ENCODE measurements at places on chromosomes 16 and 17. TPM values are rescaled to one million over a fixed set of nuclear protein-coding genes. Genes with fewer than 3 reads are reported as not detected.
A peak's percentile ranks its signal among the peaks of the same experiment; 100 is the strongest.

DNA sequence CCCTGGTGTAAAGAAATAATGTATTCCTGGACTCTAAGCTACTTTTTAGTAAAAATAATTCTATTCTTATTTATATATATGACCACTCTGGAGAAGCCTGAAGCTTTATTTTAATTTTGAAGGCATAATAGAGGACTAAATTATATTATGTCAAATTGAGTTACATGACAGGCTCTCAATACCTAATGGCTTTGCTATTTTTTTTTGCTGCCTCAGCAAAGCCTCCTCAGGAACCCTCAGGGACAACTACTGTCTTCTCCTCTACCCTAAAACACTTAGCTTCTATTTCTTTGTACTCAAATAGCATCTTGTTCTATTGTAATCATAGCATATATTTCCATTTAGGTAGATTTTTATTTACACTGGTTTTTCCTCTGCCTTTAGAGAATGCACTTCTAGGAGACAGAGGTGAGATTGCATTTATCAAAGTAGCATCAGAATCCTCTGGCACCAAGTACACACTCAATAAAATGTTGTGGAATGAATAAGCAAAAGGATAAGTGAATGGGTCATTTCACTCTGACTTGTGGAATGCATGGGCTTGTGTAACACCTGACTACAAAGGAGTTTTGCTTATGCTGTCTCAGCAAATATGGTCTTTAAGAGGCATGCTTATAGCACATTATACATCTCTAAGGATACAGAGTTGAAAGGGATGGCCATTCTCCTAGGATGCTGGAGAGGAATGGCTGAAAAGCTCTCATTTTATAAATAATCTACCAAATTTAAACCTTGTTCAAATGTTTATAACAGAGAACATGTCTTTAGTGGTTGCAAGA lies 605.2 kb downstream of the KCNJ2 start:
- DNase-seq, result no peak

PIPOX gene
- total RNA-seq, result 0.47 TPM

GRCh38 chr17:1275962-1276736 lies 3.3 kb upstream of the TRARG1 start:
- peak; percentile 37 for DNase-seq

ACTG1 gene
- 4,670 TPM for total RNA-seq

NGFR gene
- total RNA-seq, result 0.05 TPM

DNA sequence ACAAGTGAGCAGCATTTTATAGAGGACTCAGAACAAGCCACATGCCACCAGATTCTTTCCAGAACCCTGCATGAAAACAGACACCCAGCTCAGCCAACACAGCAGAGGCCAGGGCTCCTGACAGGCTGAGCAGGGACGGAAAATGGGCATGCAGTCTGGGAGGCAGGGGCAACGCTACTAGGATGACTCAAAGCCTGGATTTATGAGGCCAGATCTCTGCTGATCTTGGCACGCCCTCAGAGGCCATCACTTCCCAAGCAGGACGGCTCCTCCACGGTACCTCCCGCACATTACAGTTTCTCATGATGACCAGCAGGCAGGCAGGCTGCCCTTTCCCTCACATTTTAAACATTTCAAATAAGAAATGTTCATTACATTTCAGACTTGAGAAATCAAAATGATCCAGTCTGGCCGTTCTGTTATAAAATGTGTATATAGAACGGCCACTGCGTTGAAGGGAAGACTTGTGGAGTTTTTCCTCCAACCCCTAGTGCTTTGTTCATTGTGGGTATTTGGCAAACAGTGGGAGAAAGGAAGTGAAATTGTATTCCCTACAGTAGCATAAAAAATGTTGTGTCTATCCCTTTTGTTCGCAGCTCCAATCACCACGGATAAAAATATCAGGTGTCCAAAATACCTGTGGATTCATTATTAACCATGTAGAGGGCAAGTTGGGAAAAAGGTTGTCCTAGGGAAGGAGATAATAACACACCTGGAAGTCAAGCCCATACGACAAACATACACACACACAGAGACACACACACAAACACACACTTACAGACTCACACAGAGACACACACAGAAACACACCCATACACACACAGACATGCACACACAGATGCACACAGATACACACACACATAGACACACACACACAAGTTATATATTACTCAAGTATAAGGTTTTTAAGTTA lies 64.8 kb upstream of the ADAMTS18 start:
- no peak for DNase-seq

DNA sequence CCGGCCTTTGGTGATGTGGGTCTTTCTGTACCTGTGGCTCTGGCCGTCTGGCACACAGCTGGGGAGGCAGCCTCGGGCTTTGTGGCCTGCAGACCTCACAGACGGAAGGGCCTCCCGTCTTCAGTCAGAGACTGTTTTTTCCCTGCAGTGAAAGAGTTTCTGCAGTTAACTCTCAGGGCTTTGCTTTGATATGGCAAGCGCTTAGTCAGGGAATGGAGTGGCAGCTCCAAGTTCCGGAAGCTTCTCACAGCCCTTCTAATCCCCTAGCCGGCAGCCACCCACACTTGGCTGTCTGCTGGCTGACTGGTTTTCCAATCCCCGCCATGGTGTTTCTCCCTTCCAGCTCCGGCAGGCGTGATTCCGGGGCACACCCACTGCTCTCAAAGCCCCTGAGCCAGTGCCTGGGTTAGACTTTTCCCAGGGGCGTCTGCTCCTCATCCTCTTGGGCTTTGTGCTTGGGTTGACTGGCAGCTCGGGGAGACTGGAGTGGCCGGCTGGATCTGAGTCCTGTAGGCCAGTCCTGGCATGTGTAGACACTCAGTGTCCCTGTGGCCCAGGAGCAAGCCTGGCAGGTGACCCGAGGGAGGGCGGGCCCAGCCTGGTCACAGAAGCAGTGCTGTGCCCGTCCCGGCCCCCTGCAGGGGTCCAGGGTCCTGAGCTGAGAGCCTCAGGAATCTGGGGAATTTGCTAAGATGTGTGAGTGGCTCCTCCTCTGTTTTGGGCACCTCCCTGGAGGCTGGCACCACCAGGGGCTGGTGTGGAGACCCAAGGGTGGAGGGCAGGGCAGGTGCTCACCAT lies 29.9 kb downstream of the BAIAP2 start:
- no peak for DNase-seq

DNA sequence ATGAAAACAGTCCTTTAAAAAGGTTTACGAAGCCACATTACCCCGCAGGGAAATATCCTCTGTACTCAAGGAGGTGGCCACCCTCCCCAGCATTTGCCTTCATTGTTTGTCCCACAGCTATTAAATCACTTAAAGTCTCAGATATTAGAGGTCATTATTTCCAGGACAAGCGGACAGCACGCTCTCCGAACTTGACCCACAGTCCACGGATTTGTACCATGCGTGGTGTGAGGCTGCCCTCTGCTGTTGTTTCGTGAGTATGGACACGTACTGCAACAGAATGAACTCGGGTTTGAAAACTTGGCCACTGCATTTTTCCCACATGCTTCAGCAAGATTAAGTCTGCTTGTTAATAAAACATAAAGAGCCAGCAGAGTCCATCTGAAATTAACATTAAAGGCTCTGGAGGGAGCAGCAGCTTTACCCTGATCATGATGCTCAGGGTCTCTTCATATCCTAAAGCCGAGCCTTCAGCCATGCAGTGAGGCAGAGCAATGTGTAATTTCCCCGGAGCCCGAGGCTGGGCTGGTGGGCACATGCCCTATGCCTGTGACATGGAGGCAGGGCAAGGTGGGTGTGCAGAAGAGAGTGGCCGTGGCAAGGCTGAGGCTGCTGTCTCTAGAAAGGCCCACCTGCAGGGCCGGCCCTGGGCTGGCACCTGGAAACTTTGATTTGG lies 19.7 kb downstream of the MEAK7 start:
- peak; percentile 65 for DNase-seq

TNFRSF17 gene
- total RNA-seq, result not detected

DNA sequence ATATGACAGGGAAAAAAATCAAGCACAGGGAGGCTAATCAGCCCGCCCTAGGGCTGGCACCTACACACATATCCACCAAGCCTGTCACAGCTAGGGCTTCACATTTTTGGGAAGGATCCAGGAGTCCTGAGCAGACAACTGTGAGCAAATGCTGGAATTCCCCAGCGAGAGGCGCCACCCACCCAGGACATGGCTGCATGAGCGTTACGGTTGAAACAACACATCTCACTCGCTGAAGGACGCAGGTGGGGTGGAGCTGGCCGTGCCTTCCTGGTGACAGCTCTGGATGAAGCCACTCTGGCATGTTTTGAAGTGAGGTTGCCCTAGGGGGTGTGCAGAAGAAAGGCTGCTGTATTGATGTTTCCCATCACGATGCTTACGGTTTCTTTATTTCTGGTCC lies 315.1 kb upstream of the EEF2KMT start:
- DNase-seq, result no peak

DNA sequence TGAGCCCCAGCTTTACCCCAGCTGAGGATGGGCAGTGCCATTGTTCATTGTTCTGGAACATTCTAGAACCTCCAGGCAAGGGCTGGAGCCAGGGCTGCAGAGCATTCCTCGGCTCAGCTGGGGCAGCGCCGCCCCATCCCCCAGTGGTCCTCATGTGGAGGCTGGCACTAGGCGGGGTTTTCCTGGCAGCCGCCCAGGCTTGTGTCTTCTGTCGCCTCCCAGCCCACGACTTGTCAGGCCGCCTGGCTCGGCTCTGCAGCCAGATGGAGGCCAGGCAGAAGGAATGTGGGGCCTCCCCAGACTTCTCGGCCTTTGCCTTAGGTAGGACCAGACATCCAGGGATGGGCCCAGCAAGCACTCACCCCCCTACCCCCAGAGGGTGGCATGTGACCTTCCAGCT lies at the start of gene TMEM95:
Gene TMEM95 (plus strand): TSS at position 104 of the 400 bp plus-strand sequence. CDS start 49 bp downstream, at position 153.
- peak; percentile 42 for DNase-seq

DNA sequence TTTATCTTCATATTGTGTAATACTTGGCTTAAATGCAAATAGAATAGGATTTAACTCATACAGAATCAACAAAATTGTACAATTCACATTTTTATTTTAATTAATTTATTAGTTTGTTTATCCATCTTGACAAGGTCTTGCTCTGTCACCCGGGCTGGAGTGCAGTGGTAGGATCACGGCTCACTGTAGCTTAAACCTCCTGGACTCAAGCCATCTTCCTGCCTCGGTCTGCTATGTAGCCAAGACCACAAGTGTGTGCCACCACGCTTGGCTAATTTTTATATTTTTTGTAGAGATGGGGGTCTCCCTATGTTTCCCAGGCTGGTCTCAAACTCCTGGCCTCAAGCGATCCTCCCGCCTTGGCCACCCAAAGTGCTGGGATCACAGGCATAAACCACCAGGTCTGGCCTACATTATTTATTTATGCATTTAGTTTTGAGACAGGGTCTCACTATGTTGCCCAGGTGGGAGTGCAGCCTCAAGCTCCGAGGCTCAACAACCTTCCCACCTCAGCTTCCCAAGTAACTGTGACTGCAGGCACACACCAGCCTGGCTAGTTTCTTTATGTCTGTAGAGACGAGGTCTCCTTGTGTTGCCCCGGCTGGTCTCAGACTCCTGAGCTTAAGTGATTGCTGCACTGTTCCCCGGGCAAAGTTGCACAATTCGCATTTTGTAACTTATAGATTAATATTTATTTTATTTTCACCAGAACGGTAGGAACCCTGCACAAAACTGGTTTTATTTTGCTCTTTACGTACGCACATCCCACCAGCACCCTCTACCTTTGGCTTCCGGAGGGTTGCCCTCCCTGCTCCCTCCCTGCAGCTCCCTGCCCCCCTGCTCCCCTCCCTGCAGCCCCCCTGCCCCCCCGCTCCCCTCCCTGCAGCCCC lies 4.9 kb downstream of the DPEP1 start:
- no peak for DNase-seq

DOC2A gene
- total RNA-seq, result not detected

DNA sequence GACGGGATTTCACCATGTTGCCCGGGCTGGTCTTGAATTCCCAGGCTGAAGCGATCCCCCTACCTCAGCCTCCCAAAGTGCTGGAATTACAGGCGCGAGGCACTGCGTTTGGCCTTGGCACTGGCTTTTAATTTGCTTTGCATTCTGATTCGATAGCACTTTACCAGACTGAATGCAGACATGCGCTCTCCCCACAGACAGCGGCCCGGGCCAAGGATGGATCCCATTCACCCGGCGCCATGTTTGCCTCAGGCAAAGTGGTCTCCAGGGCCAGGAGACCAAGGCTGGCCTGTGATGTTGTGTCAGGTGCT lies 41.7 kb downstream of the DHRS7B start:
- DNase-seq, result no peak

SPATA22 gene
- not detected for total RNA-seq

PLXDC1 gene
- total RNA-seq, result not detected

- no peak for DNase-seq
Measured at GRCh38 chr16:53358884-53359283, 75.4 kb upstream of the RBL2 start.

SMIM5 gene
- total RNA-seq, result 16.4 TPM

NPIPB4 gene
- 23.8 TPM for total RNA-seq

GRCh38 chr17:68578236-68578635 lies 22.9 kb downstream of the FAM20A start:
- no peak for DNase-seq

ANKS4B gene
- 4.9 TPM for total RNA-seq

GRCh38 chr17:39391448-39391847 lies 10.0 kb downstream of the FBXL20 start:
- no peak for DNase-seq

DNA sequence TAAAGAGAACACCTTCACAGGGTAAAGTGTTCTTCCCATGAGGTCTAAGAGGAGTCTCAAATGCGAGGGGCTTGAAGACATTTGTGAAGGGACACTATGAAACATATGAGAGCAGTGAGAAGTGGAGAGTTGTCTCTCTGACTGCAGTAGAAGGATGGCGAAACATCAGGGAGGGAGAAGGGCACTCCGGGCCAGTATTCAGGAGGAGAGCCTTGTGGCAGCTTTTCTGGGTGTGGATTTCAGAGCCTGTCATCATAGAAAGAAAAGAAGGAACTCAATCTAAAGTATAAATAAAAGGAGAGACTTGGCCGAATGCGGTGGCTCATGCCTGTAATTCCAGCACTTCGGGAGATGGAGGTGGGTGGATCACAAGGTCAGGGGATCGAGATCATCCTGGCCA lies 117.2 kb downstream of the RBFOX1 start:
- no peak for DNase-seq

DNA sequence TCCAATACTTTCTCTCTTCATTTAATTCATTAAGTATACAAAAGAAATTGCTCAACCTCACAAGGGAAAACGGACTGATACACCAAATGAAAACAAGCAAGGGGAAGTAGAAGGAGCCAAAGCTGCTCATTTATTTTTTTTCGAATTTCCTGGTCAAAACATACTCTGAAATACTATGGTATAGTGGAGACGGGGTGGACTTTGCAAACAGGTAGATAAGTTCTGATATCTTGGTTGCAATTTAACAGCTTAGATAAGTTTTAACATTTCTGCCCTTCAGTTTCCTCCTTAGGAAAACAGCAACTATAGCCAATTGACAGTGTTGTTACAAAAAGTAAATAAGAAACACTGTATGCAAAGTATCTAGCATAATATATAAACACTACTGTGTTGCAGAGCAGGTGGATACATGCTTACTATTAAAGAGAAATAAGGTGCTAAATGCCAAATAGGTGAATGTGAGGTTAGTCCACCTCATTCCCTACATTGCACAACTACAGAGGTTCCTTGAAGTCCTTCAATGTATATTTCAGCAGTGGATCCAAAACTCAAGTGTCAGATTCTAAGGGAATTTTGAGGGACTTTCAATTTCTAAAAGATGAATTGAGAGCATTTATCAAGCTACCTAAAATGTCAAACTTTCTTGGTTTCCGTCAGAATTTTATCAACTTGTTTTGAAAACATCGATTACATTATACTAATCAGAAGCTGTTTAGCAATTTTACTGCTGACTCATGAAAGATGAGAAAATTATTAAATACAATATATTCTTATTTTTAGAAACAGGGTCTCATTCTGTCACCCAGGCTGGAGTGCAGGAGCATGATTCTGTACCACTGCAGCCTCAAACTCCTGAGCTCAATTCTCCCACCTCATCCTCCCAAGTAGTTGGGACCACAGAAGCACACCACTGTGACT lies 11.0 kb downstream of the CCDC47 start:
- no peak for DNase-seq

GRCh38 chr17:6492892-6493674 lies 48.8 kb downstream of the PIMREG start:
- DNase-seq, result no peak

Measured in HT-29 (cell line).